HFFc6 (cell line): ENCODE measurements at places on chromosomes 2 and 18. TPM values are rescaled to one million over a fixed set of nuclear protein-coding genes. Genes with fewer than 3 reads are reported as not detected.

- H3K27ac ChIP-seq = peak overlapping the region; percentile 90
- H3K36me3 ChIP-seq = no peaks in the 10 kb centered on the region
- H3K4me1 ChIP-seq = peaks cover 74% of the 10 kb centered on the region
- peak overlapping the region; percentile 69 for H3K4me3 ChIP-seq
These were observed 74.5 kb downstream of the SPRED2 start for GRCh38 chr2:65357959-65358294.

DNA sequence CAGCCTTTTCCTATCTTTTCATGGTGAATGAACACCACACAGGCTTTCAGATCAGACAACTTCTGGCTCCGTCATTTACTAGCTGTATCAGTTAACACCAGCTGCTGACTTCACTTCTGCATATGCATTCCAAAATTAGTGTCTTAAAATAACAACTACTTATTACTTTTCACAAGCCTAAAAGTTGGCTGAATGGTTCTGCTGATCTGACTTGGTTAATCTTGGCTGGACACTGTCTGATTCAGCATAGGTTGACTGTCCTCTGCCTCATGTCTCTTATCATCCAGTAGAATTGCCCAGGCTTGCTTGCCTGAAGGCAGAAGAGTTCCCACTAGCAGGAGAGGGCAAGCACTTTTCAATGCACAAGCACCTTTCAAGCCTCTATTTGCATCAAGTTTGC lies 72.7 kb downstream of the MARCHF4 start:
- DNase-seq = peak; percentile 67
- H3K4me1 ChIP-seq = peaks cover 80% of the 10 kb centered on the region
- peak overlapping the region; percentile 10 for H3K4me3 ChIP-seq
- H3K36me3 ChIP-seq = peaks cover 45% of the 10 kb centered on the region

DNA sequence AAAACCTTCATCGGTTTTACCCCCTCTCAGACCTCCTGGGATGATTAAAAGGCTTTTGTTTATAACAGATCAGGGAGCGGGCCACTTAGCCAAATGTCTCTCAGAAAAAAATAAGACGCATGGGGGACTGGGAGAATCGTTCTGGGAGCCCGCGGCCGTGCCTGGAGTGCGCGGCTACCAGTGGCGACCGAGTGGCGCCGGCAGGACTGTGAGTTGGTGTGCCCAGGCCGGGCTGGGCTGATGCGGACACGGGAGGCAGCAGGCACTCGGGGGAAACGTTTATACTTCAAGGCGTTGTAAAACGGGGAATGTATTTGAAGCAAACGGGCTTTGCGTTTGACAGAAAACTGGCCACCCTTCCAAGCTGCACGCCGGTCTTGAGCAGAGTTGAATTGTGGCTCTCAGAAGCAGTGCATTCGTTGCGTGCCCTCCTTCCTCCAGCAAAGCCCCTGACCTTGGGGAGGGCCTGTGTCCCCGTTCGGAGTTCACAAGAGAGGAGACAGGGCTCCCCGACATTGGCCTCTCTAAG lies 4.7 kb upstream of the HOXD10 start:
- no peak overlapping the region for H3K27ac ChIP-seq
- H3K36me3 ChIP-seq = peaks cover 11% of the 10 kb centered on the region
- DNase-seq = no peak
- no peak overlapping the region for H3K4me3 ChIP-seq

DNA sequence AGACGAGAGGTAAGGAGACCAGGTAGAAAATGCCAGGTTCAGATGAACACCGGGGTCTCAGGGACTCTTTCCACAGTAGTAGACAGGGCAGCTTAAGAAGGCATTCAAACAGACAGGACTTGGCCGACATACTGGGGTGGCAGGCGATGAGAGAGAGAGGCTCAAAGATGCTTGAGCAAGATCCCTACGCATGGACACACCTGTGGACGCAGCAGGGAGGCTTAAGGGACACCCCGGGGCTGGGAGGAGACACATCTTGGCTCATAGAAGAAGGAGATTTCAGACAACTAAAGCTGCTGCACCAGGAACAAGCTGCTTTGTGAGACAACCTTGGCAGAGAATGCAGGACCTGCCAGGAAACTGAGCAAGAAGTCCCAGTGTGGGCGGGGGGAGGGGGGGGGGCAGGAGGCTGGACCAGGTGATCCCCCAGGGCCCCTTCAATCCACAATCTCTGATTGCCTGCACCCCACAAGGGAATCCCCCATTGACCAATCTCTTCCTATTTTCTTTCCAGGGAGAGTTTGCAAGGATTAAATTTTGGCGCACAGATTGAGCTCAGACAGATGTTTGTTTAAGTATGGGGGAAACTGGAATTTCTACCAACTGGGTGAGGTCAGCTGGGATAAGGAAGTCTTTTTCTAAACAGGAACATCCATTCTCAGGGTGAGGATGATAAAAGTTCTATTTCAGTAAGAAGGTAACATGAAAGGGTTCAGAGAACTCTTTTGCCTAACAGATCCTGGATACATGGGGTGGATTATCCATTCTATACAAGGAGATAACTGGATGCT lies 400.7 kb downstream of the NBAS start:
- H3K4me3 ChIP-seq = no peak overlapping the region
- H3K27me3 ChIP-seq = peaks cover 2% of the 10 kb centered on the region
- no peak overlapping the region for H3K27ac ChIP-seq
- H3K36me3 ChIP-seq = no peaks in the 10 kb centered on the region
- peaks cover 7% of the 10 kb centered on the region for H3K4me1 ChIP-seq

- DNase-seq = no peak
- no peaks in the 10 kb centered on the region; the same call in 1 of the 2 replicates for H3K27me3 ChIP-seq
- no peak overlapping the region for H3K27ac ChIP-seq
- no peaks in the 10 kb centered on the region for H3K4me1 ChIP-seq
These were observed 5.1 kb upstream of the GALNT13 start for GRCh38 chr2:153866595-153866994.

- DNase-seq = no peak
- no peak overlapping the region for H3K4me3 ChIP-seq
- no peaks in the 10 kb centered on the region for H3K4me1 ChIP-seq
- H3K27ac ChIP-seq = no peak overlapping the region
These were observed 78.8 kb downstream of the INSIG2 start for GRCh38 chr2:118167026-118167425.

GRCh38 chr2:28766070-28766469 lies 14.4 kb downstream of the PPP1CB start:
- no peaks in the 10 kb centered on the region; the same call in none of the 2 replicates for H3K27me3 ChIP-seq
- H3K27ac ChIP-seq = no peak overlapping the region
- H3K4me1 ChIP-seq = peaks cover 69% of the 10 kb centered on the region

The VWC2L gene
- total RNA-seq = not detected in 2 replicates

The MGAT5 gene
- total RNA-seq = 115 to 130 TPM (median 124 TPM) in 3 replicates

The SP140 gene
- total RNA-seq = 0.74 to 0.84 TPM (median 0.75 TPM) in 3 replicates

The SRD5A2 gene
- total RNA-seq = not detected in 3 replicates

The ZAP70 gene
- total RNA-seq = not detected in 3 replicates
